ENCODE measurements at places on chromosomes 16 and 17.

GRCh38 chr16:58591083-58591482, 38.5 kb downstream of the CNOT1 start:
- DNase-seq = no peak

DNA sequence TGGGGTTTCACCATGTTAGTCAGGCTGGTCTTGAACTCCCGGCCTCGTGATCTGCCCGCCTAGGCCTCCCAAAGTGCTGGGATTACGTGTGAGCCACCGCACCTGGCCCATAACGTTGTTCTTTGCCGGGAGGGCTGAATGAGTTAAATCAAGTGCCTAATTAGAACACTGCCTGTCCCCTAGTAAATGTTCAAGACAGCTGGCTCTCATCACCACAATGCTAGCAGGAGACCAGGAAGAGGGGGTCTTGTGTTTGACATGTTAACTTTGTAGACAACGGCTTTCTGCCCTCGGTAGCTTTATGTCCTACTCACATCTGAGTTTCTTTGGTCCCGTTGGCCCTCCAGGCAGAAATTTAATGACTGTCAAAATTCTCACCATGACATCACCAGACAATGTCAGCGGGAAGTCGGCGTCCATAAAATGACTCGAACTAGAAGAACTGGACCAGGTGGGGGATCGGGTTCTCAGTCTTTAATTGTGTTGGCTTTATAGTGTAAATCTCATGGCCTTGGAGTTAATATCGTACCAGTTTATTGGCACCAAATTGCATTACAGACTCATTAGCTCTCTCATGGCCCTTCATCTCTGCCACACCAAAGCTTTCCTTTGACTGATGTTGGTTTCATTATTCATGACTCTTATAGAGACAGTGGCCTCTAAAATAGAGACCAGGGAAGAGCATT, 11.4 kb upstream of the ITPRIPL2 start:
- no peak for DNase-seq

GRCh38 chr17:705863-706262, 8.8 kb downstream of the VPS53 start:
- DNase-seq = no peak

DNA sequence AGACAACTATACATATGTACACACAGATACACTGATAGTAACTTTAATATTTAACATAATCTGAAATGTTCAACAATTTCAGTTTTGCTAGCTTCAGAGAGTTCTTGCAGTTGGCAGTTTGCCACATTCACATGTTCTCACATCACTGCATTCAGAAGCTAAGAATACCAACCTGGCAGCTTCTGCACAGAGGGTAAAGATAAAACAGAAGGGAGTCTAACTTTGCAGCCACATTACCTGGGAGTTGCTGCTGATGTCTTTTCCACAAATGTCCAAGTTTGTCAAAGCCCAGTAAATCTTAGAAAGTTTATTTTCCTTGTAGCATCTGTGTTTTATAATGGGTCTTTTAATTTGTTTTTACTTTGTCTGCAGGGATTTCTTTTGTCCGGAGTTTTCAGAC, 332.0 kb downstream of the BCAS3 start:
- no peak for DNase-seq

DNA sequence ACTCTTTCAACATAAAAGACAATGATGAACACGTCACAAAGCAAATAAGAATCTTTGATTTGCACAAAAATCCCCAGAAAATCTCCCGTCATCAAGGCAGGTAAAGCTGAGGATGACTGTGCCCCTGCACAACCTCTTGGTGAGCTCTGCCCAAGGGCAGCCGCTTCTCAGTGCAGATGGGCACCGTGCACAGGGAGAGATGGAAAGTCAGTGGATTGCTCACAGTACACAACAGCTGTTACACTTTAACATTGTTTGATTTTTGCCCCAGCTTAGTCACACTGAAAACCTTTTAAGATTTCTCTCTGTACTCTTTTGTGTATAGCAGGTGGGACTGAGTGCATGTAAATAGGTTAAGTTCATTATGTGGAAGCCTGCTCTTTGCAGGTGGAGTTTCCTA, 104.2 kb downstream of the CDK5R1 start:
- no peak for DNase-seq

DNA sequence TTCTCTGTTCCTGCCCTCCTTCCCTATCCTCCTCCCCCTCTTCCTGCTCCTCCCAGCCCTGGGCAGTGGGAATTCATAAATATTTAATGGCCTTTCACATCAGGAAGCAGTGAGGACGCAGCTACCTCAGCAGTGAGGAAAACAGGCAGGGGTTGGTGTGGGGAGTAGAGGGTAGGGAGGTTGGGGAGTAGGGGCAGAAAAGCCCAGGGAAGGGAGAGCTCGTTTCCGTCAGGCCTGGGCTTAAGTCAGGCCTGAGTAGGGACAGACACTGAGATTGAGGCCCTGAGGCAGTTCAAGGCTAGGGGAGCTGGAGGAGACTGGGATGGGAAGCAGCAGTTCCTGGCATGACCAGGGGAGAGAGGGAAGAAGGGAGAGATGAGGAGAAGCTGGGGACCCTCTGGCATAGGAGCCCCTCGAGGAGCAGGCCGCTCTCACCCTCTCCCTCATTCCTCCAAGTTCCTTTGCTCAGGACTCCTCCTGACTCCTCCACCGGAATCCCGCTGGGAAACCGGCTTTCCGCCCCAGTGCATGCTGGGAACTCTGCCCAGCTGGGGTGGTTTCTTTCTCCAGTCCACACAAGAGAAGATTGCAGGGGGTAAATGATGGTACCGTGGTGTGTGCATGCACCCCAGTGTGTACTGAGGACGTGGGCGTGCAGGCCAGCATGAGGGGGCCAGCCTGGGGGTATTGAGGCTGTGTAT, 6.2 kb downstream of the SAMD14 start:
- DNase-seq = no peak

GRCh38 chr17:62987136-62987535, 21.1 kb downstream of the TANC2 start:
- no peak for DNase-seq

- no peak for DNase-seq
Observed at GRCh38 chr16:27408012-27408601, 6.1 kb downstream of the IL21R start.

DNA sequence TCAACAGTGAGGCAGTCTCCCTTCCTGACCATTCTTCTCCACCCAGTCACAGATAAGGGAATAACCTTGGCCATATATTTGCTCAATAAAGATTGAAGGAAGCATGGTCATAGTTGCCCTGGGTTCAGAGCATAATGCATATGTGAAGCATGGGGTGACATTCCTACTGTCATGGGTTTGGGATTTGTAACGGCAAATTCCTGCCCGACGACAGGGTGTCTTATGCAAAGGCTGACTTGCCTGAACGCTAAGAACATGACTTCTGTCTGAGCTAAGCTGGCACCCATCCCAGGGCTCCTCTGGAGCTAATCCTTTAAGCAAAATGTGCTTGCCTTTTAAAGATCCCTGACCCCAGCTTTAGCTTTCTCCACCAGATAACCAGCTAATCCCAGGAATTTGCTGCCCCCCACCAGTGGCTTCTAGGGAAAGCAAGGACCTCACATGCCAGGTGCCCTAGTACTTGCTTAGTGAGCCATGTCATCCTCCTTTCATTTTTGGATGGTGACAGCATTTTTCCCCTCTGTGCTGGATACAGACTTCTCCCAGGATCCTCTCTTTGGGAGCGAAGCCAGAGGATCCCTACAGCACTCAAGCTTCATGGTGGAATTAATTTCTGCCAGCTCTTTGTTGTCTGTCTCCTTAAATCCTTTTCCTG, 11.7 kb downstream of the SLC7A6OS start:
- no peak for DNase-seq

Data from upper lobe of left lung (tissue), 6 donors.